ENCODE measurements at places on chromosomes 12 and 14.

GRCh38 chr12:9809338-9809737 lies 17.9 kb upstream of the KLRF1 start:
- DNase-seq: no peak

- peak; percentile 12 for DNase-seq
Observed at GRCh38 chr12:55060470-55060869, 40.7 kb downstream of the NEUROD4 start.

GRCh38 chr14:104358528-104359300 lies 220.3 kb downstream of the KIF26A start:
- no peak for DNase-seq

DNA sequence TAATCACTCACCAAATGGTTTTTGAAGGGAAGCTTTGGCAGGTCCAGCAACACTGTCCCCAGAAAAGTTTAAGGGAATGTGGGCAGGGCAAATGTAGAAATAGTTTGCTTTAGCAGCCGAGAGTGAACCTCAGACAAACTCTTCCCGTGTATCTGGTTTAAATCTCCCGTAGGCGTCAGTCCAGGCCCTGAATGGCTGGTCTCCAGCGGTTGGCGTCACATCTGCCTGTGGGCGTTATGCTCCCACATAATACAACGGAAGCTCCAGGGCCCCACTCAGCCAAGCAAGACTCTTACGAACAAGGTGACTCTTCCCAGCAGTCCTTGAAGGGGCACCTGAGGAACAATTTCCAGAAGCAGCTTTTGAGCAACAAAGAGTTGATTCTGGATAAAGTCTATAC lies 942 bp downstream of the ZC2HC1C start:
- DNase-seq: no peak

GRCh38 chr12:94187361-94187760 lies 39.0 kb downstream of the PLXNC1 start:
- DNase-seq: no peak
